Fibroblast of gingiva (primary cell): ENCODE measurements at places on chromosomes 5 and 9.

- DNase-seq = no peak
These were observed 54.1 kb downstream of the AP3S1 start for GRCh38 chr5:115895821-115896220.

- no peak for DNase-seq
These were observed 25.6 kb downstream of the FAM163B start for GRCh38 chr9:133583586-133583985.

DNA sequence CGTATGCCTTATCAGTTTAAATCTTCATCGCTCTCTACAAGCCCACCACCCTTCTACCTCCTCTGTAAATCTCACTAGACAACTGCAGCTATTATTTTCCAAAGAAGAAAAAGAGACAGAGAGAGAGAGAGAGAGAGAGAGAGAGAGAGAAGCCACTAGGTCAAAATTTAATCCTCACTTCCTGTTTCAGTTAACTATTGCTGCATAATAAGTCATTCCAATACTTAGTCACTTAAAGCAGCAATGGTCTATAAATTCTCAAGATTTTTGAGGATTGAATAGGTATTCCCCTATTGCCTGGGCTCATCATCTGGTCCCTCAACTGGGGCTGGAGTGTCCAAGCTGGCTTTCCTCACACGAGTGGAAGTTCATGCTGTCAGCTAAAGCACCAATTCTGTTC is 68.8 kb downstream of the ITGA1 start:
- no peak for DNase-seq

- DNase-seq = no peak
These were observed 380.7 kb upstream of the IRX1 start for GRCh38 chr5:3214838-3215374.

DNA sequence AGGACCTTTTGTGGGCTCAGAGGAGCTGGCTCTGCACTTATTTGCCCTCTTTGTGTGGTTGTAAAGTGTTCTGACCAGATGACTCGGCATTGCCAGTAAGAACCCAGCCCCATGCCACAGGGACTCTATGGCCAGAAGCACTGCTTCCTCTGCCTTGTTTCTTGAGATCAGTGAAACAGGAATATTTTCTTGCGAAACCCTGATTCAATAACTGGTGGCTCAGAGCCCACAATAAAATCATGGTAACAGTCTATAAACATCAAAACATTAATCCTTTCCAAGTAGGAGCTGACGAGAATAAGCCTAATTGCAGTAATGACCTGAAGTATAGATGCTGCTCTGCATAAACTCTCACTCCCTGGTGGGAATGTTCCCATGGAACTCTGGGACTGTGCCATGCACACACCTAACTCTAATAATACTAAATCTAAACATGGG is 344.3 kb downstream of the ZNF608 start:
- DNase-seq = peak; percentile 96

GRCh38 chr9:113892861-113893491 is 16.9 kb downstream of the ZNF618 start:
- no peak for DNase-seq

DNA sequence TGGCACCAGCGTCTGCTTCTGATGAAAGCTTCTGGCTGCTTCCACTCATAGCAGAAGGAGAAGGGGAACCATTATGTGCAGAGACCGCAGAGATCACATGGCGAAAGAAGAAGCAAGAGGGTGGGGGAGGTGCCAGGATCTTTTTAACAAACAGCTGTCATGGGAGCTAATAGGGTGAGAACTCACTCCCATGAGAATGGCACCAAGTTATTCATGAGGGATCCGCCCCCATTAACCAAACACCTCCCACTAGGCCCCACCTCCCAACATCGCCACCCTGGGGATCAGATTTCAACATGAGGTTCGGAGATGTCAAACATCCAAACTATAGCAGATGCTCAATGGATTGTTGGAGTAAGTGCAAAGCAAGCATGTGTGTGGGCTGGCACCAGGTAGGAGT is 125.8 kb upstream of the SLIT3 start:
- no peak for DNase-seq

DNA sequence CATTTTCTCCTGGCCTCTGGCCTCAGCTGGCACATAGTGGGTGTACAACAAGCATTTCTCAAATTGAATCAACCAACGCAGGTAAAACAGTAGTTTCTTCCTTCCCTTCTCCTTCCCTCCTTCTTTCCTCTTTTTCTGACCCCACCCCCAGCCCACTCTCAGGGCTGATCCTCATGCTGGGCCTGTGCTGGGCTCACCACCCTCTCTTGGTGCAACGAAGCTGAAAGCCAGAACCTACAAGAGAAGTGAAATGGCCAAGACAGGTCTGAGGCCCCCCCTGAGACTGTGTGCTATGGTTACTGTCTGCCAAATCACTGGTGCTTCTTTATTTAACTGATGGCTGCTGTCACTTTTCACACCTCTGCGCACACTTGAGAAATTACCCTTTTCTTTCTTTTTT is 53.0 kb upstream of the BOD1 start:
- no peak for DNase-seq

- DNase-seq = peak; percentile 52
These were observed 373.6 kb downstream of the ADGRV1 start for GRCh38 chr5:90932052-90932699.

GRCh38 chr9:119365291-119366027 is 3.8 kb downstream of the BRINP1 start:
- DNase-seq = no peak

DNA sequence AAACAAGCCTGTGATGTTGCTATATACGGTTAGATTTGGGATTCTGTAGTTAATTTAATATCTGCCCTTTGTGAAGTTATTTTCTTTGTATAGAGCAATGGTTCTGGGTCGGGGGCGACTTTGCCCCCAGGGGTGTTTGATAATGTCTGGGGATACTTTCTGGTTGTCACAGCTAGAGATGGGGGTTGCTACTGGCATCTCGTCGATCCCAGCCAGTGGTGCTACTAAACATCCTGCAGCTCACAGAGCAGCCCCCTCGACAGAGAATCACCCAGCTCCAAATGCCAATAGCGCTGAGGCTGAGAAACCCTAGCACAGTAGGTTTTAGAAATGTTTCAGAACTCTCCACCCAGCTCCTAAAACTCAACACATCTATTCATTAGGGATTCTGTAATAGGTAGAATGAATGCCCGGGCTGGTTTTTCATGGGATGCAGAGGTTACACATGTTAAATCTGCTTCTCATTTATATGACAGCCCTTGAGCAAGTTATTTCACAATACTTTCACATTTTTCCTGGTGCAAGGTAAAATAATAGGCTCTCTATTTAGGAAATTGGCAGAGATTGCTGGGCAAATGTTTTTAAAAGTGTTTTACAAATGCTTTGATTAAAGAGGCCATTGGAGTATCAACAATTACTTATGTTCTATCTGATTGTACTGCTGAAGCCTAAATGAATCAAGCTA is 75.2 kb upstream of the CTSL start:
- DNase-seq = peak; percentile 64

- peak; percentile 91 for DNase-seq
These were observed at the start of gene NR3C1 for GRCh38 chr5:143403593-143404415. NR3C1 (minus strand) TSS chr5:143403686; CDS start chr5:143400839, 2,847 bp downstream.

GRCh38 chr9:37422289-37423104 is at the start of gene GRHPR:
GRHPR (plus strand) TSS chr9:37422696; CDS start chr9:37422751, 55 bp downstream.
- peak; percentile 71 for DNase-seq

DNA sequence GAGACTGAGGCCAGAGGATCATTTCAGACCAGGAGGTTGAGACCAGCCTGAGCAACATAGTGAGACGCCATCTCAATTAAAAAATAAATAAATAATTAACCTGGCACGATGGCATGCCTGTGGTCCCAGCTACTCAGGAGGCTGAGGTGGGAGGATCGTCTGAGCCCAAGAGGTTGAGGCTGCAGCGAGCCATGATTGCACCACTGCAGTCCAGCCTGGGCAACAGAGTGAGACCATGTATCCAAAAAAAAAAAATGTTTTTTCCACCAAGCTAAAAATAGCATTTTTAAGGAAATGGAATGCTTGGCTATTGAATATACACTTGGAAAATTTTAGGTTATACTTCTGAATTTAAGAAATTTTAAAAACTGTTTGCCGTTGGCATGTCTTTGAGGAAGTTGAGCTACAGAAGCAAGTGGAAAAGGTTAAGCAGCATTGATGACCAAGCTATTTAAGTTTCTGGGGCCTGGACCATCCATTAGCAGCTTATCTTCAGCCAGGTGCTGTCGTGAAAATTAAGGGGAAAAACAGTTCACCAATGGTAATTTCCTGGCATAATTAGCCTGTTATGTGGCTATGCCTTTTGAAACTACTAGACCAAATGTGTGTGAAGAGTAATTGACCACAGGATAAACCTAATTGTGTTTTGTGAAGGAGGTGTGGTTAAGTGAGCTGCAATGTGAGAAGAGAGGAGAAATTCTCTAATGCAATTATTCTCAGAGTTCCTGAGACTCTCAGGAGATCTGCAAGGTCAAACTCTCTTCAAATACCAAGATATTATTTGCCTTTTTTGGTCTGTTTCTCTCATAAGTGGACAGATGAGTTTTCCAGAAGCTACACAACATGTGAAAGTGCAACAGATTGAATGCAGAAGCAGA is 21.0 kb downstream of the F2R start:
- DNase-seq = no peak

DNA sequence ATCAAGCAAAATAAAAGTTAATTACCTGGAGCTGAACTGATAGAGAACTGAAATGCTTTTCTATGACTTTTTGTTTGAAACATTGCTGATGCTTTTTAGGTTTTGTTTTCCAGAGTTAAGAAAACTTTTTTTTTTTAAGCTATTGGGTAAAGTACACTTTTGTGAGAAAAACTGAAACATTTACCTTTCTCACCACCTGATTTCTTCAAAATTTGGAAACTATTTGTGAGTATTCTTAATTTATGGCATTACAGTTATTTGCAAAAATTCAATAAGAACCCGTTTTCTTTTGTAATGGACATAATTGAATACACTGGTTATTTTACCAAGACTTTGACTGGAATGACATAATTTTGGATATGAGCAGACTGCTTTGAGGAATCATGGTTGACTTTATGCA is 6.6 kb downstream of the C9orf153 start:
- no peak for DNase-seq

- no peak for DNase-seq
These were observed 21.5 kb downstream of the GABBR2 start for GRCh38 chr9:98686961-98687855.

DNA sequence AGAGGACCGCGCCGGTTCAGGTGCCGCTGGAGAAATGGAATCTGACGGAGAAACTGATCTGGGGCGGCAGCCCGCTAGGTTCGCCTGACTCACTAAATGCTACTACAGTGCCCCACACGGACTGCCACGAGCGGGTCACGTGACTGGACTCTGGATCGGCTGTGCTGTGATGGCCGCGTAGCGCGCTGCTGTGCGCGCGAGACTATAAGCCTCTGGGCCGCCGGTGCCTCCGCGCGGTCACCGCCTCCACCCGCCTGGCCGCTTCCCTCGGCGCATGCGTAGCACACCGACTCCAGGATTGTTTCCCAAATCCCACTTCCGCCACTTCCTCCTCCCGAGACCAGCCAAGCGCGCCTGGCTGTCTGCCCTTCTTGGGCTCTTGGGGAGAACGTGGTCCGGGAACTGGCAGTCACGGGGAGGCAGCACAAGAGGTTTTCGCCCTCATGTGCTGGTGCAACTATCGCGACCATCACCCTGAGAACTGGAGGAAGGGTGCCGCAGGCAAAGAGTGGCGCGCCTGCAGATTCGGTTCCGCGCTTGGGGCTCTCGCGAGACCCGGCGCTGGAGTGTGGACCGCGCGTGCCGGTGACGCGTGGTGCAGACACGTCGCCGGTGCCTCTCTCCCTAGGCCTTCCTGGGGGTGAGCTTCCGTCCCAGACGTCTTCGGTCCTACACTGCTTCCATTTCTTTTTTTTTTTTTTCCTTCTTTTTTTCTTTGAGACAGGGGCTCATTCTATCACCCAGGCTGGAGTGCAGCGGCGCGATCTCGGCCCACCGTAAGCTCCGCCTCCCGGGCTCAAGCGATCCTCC is 35.8 kb upstream of the GLDC start:
- peak; percentile 97 for DNase-seq

DNA sequence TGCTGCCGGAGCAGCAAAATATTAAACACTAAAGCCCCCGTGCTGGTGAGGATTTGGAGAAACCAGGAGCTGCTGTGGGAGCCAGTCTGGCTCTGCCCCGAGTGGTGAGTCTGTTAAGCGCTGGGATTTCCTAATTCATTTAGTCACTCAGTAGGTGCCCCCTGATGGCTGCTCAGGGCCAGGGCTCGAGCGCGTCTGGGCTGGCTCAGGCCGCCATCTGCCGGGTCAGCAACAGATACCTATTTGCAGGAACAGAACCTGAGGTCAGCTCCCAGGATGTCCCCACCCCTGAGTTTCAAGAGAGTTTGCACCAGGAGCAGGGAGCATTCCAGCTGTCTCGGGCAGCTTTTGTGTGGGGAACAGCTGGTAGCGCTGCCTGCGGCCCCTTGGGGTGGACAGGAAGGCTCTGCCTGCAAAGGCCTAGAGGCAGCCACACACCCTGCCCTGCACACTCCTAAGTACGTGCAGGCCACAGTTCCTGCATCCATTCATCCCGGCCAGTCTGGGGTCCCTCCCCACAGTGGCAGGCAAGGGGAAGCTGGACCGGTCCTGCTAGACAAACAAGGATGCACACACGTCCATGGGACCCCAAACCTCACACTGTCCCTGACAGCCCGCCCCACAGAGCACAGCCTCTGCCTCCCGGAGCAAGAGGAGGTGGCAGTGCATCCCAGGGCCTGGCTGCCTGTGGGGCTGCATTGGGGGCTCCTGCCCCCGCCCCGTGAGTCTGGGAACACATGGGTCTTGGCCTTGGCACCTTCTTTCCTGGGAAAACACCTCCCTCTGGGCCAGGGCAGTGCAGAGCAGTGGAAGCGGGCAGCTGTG is 83.7 kb downstream of the ADAMTS2 start:
- peak; percentile 35 for DNase-seq

GRCh38 chr5:6736106-6736505 is 22.9 kb downstream of the TENT4A start:
- DNase-seq = no peak

- no peak for DNase-seq
These were observed 260.7 kb downstream of the NR3C1 start for GRCh38 chr5:143142596-143143435.

GRCh38 chr9:75866273-75866871 is 24.1 kb upstream of the PCSK5 start:
- peak; percentile 41 for DNase-seq

DNA sequence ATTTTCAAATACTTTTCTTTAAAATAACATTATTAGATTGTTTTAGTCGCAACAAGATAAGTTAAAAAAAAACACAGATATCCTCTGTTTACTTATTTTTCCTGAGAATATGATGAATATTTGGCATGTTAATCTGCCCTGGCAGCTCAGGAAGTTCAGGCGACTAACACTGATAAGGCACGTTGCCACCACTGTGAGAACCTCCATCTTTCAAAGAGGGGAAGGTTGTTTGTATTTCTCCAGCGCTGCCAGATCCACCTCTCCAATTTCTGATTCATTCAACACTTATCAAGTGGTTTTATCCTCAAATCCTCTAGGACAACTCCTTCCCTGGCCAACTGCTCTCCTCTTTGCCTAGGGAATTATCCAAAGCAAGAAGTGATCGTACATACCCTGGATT is 21.8 kb downstream of the CTNNAL1 start:
- DNase-seq = no peak
